GM20000 (cell line): ENCODE measurements at places on chromosomes 5 and 9.
A peak's percentile ranks its signal among the peaks of the same experiment; 100 is the strongest.

DNA sequence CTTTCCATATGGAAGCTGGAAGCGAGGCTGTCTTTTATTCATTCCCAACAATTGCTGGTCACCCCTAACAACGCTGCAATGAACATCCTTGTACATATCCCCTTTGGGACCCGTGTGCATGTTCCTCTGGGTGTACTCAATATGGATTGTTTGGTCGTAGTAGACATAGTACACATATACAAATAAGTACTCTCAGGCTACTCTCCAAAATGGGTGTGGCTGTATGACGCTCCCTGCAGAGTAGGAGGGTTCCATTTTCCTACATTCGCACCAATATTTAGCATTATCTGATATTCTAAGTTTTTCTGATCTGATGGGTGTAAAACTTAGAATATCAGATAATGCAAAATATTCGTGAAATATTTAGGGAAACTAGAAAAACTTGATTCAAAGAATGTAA is 23.2 kb upstream of the NAA35 start:
- DNase-seq: no peak

GRCh38 chr5:62701036-62701435 is 122.4 kb downstream of the LRRC70 start:
- DNase-seq: no peak

GRCh38 chr5:51746023-51746422 is 362.8 kb downstream of the ISL1 start:
- DNase-seq: no peak

DNA sequence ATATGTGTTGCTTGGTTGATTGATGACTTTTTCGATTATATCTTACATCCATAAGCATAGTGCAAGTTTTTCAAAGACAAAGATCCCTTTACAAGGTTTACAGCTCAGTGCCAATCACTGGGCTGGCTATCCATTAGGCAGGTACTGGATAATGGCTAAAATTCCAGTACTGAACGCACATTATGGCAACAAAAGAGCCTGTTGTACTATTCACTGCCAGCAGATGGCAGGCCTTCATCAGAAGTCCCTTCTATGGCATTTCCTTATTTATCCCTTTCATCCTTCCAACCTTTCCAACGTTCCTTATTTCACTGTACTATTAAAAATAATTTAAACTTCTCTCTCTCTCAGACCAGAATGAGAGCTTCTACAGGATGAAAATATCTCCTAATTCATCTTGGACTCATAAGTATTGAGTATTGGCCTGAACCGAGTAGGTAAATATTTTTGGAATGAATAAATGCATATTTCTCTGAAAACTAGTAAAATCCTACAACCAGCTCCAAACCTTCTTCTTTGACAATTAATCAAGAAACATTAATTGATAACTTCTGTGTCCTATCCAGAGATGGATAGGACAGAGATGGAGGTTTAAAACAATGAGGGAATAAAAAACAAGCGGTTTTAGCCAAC is 6.7 kb upstream of the WNT8A start:
- DNase-seq: peak; percentile 78

DNA sequence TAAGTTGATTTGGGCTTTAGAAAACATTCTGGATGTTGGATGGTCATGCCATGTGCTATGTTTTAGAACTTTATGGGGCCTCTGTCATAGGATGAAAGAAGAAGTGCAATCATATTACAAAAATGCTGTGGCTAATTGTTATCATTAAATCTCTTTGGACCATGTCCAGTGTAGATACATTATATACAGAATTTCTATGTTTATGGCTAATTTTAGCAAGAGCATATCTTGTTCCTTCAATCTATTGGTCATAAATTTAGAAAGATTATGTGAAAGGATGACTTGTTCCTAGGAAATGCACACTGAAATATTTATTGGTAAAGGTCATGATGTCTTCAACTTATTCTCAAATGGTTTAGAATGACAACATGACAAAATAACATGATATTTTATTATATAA is 42.4 kb upstream of the ELL2 start:
- DNase-seq: no peak

- DNase-seq: no peak
These were observed 20.8 kb upstream of the SLC24A2 start for GRCh38 chr9:19809422-19810269.

DNA sequence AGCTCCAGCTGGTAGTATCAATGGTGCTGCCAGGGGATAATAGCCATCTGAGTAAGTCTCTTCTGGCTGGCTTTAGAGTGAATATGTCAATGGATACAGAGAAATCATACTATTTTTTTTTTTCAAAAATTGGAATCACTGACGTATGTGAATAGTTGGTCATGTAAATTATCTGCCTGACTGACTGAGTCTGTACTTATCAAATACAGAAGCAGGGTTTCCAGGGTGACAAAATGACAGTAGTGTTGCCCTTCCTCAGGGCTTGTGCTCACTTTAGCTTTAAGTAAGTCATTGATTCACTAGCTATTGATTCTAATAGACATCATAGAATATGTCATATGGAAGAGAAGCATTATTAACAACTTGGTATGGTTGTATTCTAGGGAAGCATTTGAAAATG is 126.0 kb upstream of the C6 start:
- no peak for DNase-seq
